AG09309 (cell line): ENCODE measurements at places on chromosomes 13 and 19.
A peak's percentile ranks its signal among the peaks of the same experiment; 100 is the strongest.

GRCh38 chr19:46521241-46521868, 25.7 kb upstream of the PNMA8B start:
- no peak for DNase-seq

DNA sequence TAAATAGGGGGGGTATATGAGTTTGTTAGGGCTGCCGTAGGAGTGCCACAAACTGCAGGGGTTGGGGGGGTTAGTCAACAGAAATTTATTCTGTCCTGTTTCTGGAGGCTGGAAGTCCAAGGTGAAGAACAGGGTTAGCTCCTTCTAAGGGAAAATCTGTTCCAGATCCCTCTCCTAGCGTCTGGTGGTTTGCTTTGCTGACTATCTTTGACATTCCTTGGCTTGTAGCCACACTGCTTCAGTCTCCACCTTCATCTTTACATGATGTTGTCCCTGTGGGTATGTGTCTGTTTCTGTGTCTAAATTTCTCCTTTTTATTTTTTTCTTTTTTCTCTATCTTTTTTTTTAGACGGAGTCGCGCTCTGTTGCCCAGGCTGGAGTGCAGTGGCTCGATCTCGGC, 8.1 kb upstream of the ICAM1 start:
- DNase-seq = no peak

DNA sequence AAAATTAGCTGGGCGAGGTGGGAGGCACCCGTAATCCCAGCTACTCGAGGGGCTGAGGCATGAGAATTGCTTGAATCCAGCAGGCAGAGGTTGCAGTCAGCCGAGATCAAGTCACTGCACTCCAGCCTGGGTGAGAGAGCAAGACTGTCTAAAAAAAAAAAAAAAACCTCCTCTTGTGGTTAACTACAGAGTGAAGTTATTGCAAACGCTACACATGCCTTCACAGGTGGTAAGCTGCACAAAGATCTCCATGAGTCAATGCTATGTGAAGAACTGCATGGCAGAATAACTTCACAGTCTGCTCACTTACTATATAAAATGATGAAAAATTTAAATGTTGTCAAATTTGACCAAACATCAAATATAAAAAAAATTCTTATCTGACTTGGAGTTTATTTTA, 436.8 kb downstream of the FGF14 start:
- no peak for DNase-seq

GRCh38 chr19:45876411-45877197, 9.3 kb downstream of the IRF2BP1 start:
- DNase-seq = no peak

- DNase-seq = peak; percentile 34
Measured at GRCh38 chr13:109840201-109840892, 54.0 kb upstream of the IRS2 start.

DNA sequence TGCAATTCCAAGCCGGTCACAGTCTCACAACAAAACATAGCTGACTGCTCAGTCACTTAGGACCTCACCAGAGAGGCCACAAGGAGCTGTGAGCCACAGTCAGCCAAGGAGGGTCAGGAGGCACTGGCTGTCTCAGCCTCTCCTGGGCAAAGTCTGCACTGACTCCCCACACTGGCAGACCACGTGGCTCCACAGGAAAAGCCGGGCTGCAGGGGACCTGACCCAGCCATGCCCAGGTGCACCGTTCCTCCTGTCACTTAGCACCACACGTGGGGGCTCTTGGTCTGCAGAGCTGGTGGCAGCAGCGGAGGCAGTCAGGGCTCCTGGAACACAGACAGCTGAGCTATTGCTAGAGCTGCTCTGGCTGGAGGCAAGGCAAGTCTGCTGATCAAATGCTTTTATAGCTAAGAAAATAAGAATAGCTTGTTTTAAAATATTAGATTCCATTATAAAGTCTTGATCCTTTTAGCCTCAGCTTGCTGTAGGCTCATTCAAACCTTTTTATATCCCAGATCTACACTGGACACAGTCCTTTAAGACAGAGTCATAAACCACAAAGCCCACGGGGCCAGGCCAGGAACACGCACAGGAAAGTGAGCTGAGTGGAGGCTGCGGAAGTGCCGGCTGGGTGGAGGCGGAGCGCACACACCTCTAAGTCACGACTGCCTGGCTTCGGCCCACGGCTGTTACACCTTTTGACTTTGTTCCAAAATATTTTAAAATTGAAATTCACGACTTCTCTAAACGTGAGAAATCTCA, 744.1 kb downstream of the UQCRFS1 start:
- DNase-seq = peak; percentile 55

- DNase-seq = no peak
Measured at GRCh38 chr19:38664503-38665211, 17.2 kb downstream of the ACTN4 start.

- DNase-seq = peak; percentile 52
Measured at GRCh38 chr13:109628251-109628699, 158.1 kb downstream of the IRS2 start.

- DNase-seq = no peak
Measured at GRCh38 chr19:30202060-30202600, 170.1 kb upstream of the ZNF536 start.

DNA sequence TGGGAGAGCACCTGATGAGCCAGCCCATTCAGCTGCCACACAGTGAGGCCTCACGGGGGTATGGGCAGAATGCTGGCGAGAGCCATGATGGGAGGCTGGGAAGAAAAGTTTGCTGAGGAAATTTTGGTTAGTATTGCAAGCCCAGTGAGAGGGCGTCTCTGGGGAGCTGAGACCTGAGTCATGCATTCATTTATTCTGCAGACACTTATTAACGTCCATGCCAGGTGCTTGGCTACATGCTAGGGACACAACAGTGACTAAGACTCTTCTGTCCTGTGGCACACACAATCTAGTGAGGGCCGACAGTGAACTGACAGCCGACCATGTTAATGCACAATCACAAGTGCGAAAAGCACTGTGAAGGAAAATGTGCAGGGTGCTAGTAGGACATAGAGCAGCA, 27.2 kb downstream of the WDR62 start:
- no peak for DNase-seq

GRCh38 chr13:112575675-112576074, 12.3 kb downstream of the TUBGCP3 start:
- no peak for DNase-seq

GRCh38 chr19:3544742-3545668, 6.0 kb downstream of the TEKTIP1 start:
- no peak for DNase-seq

DNA sequence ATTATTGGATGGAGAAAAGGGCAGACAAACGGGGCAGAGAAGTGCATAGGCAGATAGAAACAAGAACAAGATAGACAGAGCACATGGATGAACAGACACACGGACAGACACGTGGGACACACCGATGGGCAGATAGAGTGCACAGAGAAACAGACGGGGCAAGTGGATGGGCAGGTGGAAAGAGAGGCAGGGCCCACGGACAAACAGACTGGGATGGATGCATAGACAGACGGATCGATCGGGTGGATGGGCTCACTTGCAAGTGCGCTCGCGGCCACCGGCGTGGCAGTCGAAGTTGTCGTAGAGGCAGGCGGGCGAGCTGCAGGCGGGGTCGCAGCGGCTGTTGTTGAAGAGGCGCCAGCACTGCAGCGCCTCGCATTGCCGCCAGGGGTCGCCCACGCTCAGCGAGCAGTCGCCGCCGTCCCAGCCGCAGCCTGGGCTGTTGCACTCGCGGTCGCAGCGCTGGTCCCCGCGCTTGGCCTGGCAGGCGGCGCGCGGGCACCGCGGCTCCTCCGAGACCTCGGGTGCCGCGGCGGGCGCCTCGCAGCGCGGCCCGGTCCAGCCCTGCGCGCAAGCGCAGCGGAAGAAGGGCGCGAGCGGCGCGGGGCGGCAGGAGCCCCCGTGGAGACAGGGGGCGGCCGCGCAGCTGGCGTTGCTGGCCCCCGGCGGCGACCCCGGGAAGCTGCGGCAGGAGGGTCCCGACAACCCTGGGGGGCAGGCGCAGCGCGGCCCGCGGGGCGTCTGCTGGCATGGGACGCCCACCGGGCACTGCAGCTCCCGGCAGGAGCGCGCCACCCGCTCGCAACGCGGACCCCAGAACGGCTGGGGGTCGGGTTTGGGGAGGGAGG, 23.3 kb downstream of the NOTCH3 start:
- no peak for DNase-seq

GRCh38 chr13:27997904-27998522, 9.5 kb upstream of the URAD start:
- DNase-seq = no peak

GRCh38 chr19:56393119-56394012, at the start of gene ZNF582:
Gene ZNF582, minus strand, starts transcription at chr19:56393534. Its CDS starts 1,782 bp downstream, at chr19:56391752.
- DNase-seq = peak; percentile 87

DNA sequence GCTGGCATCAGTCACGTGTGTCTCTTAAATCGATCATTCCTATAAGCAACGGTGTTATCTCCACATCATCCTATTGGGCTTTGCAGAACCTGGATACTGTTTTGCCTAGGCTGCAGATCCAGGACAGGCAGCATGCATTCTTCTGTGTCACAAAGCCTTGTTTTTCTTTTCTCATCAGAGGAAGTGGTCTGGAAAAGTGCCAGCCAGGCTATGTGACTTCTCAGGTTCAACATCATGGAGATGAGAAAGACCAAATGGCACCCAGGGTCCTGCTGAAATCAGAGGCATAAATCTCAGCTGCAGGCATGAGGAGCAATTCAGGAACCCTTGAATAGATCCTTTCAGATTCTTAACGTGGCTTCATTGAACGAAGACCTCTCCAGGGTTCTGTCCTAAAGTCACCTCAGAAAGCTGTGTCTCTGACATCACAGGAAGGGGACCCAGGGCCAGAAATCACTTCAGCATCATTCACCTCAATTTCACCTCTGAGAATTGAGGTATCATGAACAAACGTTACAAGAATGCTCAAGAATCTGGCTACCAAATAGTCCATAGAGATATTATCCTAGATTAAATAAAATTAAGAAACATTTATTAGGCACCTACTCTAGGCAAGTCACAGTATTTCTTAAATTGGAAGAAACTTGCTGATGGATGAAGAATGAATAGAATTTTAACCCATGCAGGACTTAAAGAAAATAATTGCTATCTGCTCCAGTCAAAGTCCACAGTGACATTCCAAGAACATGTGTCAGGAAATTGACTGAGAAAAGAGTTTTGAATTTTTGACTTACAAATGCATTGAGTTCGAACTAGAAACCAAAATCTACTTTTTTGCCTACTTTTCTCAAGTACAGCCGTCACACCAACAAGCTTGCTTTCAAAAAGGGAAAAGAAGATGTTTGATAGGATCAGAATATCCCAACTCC, 124.1 kb downstream of the COG6 start:
- no peak for DNase-seq

DNA sequence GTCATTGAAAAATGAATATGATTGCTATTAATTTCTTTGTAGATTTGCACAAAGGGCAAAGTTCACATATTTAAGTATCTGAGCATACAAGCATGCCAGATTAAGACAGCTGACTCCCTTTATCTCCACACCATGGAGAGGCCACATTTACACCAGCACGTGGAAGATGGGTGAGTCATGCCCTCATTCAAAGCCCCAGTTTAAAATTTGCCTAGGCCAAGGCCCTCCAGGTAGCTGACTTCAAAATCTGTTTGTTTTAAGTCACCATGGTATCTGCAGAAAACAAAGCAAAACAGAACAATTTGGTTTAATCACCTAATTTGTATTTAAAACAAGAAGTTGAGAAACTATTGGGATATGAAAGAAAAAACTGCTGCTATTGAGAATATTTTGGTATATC, 109.2 kb downstream of the ESD start:
- no peak for DNase-seq

GRCh38 chr13:31919971-31920726, 111.4 kb upstream of the FRY start:
- no peak for DNase-seq

DNA sequence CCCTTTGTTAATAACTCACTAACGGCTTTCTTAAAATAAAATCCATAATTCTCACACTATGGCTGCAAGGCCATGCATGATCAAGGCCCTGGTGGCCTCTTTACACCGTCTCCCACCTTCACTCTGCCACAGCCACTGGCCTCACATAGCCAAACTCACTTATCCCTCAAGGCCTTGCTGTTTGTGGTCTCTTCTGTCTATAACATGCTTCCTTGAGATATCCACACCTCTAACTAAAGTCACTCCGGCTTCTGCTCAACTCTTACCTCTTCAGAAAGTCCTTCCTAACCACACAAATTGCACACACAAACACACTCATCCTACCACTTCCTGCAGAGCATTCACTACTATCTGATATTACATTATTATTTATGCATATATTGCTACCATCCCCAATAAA, 262.5 kb downstream of the DIAPH3 start:
- no peak for DNase-seq

DNA sequence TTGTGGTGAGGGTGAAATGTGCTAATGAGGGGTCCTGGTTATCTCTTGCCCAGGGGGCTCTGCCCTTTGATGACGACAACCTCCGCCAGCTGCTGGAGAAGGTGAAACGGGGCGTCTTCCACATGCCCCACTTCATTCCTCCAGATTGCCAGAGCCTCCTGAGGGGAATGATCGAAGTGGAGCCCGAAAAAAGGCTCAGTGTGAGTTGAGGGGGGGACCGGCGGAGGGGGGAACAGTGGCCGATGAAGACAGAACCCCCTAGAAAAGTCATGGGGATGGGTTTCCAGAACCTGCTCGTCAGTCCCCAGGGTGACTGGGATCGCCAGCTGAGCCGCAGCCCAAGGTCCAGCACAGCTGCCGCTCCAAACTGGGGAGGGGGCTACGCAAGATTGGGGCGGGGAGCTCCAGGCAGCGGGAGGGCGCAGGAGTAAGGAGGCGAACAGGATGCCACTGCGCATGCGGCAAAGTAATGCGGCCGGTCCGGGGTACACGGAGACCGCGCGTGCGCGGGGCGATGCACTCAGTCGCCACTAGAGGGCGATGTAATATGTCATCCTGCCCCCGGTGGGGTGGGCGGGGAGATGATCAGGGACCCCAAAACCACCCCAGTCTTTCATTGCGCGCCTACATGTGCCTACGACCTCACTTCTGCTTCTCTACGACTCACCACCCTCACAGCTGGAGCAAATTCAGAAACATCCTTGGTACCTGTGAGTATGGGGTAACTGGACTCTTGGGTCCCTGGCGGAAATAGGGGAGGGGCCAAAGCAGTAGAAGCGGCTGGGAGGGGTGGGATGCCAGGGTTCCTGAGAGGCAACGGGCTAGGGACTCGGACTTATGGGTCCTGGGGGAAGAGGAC, 17.9 kb downstream of the BRSK1 start:
- no peak for DNase-seq

DNA sequence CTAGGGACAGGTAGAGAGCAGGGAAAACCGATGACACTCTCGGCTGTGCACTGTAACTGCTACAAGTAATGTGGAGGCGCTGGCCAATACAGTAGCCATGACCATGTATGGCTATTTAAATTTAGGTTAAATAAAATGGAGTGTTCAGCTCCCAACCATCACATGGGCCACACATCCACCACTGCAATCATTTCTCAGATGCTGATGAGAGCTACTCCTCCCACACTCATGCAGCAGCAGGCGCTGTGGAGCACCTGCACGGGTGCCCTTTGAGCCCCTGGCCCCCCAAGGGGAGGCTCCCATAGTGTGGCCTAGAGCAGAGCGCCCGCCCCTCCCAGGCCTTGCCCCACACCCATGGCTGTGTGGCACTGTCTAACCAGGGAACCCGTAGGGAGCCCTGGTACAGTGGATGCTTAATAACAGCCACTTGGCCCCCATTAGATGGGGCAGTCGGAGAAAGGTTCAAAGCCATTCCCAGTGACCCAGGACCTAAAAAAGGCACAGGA, 6.0 kb downstream of the ACP4 start:
- no peak for DNase-seq

- no peak for DNase-seq
Measured at GRCh38 chr13:37529751-37530385, 68.7 kb downstream of the POSTN start.

- no peak for DNase-seq
Measured at GRCh38 chr13:78084401-78084800, 165.8 kb upstream of the EDNRB start.

GRCh38 chr13:39025433-39025839, 12.5 kb downstream of the PROSER1 start:
- no peak for DNase-seq
